CD4-positive, alpha-beta T cell treated with Interleukin-4 for 4 hours (primary cell): ENCODE measurements at places on chromosomes 12 and 14.

DNA sequence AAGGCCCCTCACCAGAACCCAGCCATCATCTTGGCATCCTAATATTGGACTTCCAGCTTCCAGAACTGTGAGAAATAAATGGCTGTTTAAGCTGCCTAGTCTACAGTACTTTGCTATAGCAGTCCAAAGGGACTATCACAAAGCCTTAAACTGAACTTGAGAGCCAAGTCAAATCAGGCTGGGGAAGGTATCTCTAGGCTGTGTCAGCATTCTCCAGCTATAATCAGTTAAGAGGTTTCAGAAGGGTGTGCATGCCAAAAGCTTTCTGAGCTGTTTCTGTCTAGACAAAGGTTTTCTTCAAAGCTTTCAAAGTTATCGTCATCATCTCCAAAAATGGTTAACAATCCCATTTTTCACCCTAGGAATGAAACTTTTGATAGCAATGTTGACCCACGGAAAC lies 7.6 kb downstream of the ASCL4 start:
- no peak for DNase-seq

DNA sequence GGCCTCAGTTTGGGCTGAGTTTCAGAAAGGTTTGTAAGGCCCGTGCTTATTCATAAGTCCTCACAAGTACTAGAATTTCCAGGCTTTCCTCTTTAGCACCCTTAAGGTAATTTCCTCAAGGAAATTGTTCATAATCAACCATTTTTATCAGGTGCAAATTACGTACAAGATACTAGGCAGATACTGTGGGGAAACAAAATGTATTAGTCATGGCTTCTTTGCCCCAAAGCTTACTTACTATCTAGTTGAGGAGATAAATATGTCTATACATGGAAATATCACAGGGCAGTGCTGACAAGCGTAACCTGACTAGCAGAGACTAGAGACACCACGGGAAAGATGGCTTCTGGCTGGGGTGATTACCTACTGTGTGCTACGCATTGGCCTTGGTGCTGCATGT lies 22.5 kb downstream of the MAX start:
- DNase-seq: no peak

DNA sequence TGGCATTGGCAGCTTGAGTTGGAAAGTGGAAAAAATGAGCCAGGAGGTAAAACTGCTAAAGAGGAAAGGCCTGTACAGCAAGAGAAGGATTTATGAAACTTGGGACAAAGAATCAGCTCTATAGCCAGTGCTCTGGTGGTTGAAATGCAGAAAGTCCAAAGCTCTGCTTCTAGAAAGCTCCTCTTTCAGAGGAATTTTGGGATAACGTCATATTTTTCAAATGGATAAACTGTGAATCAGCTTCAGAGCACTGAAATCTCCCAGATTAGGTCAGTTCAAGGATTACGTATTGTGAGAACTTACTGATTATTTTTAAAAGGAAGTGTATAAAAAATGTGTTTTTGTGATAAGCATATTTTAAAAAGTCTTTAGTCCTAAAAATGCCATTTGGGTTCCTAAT lies 203.1 kb upstream of the CNOT2 start:
- DNase-seq: no peak

DNA sequence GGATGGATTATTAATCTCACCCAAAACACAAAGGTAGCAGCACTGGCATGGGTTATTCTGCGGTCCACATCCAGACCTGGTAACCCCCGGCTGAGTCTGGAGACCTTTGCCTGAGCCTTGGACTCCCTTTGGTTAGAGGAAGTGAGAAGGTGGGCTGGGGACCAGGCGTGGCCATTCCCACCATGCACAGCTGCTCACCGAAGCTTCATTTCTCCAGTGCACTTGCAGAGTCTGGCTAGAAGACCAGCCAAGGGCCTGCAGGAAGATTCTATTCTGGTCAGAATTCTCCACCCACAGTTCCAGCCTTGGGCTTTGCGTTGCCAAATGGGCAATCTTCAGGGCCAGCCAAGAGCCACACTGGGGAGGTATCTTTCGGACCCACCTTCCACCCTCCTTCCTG lies 73.0 kb downstream of the LGMN start:
- DNase-seq: no peak

DNA sequence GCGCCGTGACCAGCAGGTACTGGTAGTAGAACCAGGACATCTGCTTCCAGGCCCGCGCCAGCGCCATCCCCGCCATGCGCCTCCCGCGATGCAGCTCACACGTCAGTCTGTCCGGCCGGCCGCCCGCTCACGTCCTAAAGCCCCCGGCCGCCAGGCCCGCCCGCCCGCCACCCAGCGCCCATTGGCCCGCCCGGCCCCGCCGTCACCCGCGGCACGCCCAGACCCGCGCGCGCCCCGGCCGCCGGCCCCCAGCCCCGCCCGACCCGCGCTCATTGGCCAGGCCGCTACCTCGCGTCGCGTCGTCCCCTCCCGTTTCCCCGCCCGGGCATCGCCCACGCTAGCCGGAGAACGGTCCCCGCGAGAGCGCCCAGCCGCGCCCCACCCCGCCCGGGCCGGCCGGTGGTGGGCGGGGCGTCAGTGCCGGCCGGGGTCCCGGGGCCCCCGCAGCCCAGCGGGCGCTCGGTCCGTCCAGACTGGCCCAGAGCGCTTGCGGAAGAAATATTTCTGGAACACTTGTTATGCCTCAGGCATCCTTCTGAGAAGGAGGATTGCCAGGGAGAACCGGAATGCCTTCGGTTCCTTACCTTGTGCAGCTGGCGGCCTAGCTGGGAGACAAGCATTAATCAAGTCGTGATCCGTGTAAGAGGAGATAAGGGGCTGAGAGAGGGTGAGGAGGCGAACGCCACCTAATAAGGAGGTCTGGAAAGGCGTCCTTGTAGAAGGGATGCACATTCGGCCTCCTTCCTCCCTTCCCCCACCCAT lies at the start of gene SPTSSA:
Gene SPTSSA, minus strand, starts transcription at position 109 of the 762 bp plus-strand sequence. Its CDS starts 33 bp downstream, at position 76.
- DNase-seq: peak; percentile 84
